IMR-90 (cell line): ENCODE measurements at places on chromosomes 16 and 17. TPM values are rescaled to one million over a fixed set of nuclear protein-coding genes. Genes with fewer than 3 reads are reported as not detected.

Gene TPPP3
- 0.54 and 0.56 TPM in 2 replicates for total RNA-seq

Gene ENKD1
- 2.9 and 3.1 TPM in 2 replicates for total RNA-seq

Gene SHISA9
- total RNA-seq: under 0.01 TPM in 2 replicates

Gene OR3A3
- not detected in 2 replicates for total RNA-seq

Gene KIF19
- total RNA-seq: not detected in 2 replicates

Gene FLOT2
- total RNA-seq: 19.7 and 31.1 TPM in 2 replicates

Gene ADORA2B
- total RNA-seq: 5.2 and 5.8 TPM in 2 replicates

Gene PPP1R27
- total RNA-seq: not detected in 2 replicates

Gene TMEM256
- total RNA-seq: 35.3 and 38.4 TPM in 2 replicates

Gene DBF4B
- 3.6 TPM in 2 replicates for total RNA-seq

Gene SLC2A4
- under 0.01 TPM in 1 of 2 replicates, not detected in the other for total RNA-seq

Gene MVD
- 17.2 and 18.3 TPM in 2 replicates for total RNA-seq

Gene FOXJ1
- not detected in 2 replicates for total RNA-seq

Gene TBC1D3E
- not detected in 2 replicates for total RNA-seq

Gene FA2H
- total RNA-seq: not detected in 2 replicates

Gene ABCA10
- total RNA-seq: under 0.01 TPM in 2 replicates

Gene SUZ12
- total RNA-seq: 12.2 and 18.6 TPM in 2 replicates

Gene KRTAP9-8
- not detected in 2 replicates for total RNA-seq

Gene HSPB9
- total RNA-seq: not detected in 2 replicates

Gene ARHGDIG
- total RNA-seq: 0.36 TPM in 1 of 2 replicates, not detected in the other

Gene CNGB1
- not detected in 2 replicates for total RNA-seq

Gene TMEM132E
- not detected in 2 replicates for total RNA-seq

Gene SPNS3
- total RNA-seq: 0.18 TPM in 1 of 2 replicates, not detected in the other

Gene ZACN
- total RNA-seq: not detected in 2 replicates

Gene LAT
- total RNA-seq: 0.18 TPM in 1 of 2 replicates, not detected in the other

Gene CCL17
- total RNA-seq: not detected in 2 replicates

Gene DNAH17
- total RNA-seq: not detected in 2 replicates

Gene HSF4
- total RNA-seq: 0.54 and 0.83 TPM in 2 replicates

Gene ADPRM
- 10.3 and 12.2 TPM in 2 replicates for total RNA-seq

Gene BAIAP3
- total RNA-seq: 0.36 and 0.56 TPM in 2 replicates

Gene ABCC11
- total RNA-seq: under 0.01 and 0.18 TPM in 2 replicates

Gene KLHL10
- total RNA-seq: under 0.01 and 0.18 TPM in 2 replicates

Gene EVPL
- total RNA-seq: not detected in 2 replicates

Gene BIRC5
- total RNA-seq: 52.7 and 53.6 TPM in 2 replicates

Gene BAHCC1
- 0.36 and 0.83 TPM in 2 replicates for total RNA-seq

Gene KRTAP4-6
- not detected in 2 replicates for total RNA-seq

Gene BHLHA9
- total RNA-seq: not detected in 2 replicates

Gene TP53TG3B
- total RNA-seq: not detected in 2 replicates

Gene MYH8
- not detected in 2 replicates for total RNA-seq

Gene C1QTNF8
- not detected in 2 replicates for total RNA-seq

Gene KRTAP1-5
- total RNA-seq: 33.1 and 34.8 TPM in 2 replicates

Gene THUMPD1
- total RNA-seq: 99.4 and 109 TPM in 2 replicates

Gene FOXL1
- 15.2 and 23.9 TPM in 2 replicates for total RNA-seq

Gene ZNF205
- total RNA-seq: 8.2 and 8.3 TPM in 2 replicates

Gene HOXB13
- not detected in 2 replicates for total RNA-seq

Gene TEKT3
- not detected in 2 replicates for total RNA-seq

Gene STH
- total RNA-seq: not detected in 2 replicates

Gene CD7
- not detected in 2 replicates for total RNA-seq

Gene MSRB1
- total RNA-seq: 11.9 and 17.0 TPM in 2 replicates

Gene PTX4
- total RNA-seq: not detected in 2 replicates

Gene TMC7
- total RNA-seq: 0.28 and 0.36 TPM in 2 replicates

Gene KCNAB3
- total RNA-seq: 0.36 and 0.56 TPM in 2 replicates

Gene CX3CL1
- total RNA-seq: under 0.01 and 0.18 TPM in 2 replicates
